ENCODE measurements at places on chromosomes 3 and 15.

- DNase-seq = no peak
Measured at GRCh38 chr3:13812034-13812471, 67.8 kb downstream of the WNT7A start.

DNA sequence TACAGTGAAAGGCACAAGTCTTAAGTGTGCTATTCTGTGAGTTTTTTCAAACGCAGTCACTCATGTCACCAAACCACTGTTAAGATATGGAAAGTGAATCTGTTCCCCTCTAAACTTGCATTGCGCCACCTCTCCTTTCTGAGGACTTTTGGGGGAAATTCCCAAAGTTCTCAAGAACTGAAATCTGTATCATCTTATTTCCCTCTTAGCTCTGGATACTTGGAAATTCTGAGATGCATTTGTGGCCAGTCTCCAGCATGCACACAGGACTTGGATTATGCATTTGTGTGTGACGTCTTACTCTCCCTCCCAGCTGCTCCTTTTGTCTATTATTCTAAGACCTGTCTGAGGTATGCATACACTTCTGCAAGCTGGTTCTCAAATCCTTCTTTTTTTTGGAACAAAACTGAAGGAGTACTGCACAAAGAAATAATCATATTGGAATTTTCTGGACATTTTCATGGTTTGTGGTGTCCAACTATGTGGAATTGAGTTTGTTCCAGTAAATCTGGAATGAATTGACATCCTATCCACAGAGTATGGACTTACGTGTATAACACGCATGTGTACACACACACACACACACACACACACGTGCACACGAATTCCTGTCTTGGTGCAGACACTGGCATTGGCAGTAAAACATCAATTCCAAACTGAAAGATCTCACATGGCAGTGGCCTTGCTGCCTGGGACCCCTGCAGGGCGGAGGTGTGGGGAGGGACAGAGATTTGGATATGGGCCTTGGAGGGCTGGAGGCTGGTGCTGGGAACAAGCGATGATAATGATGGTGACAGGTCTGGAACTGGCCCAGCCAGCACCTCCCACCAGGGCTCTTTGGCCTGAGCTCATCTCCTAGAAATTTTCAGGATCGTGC is 8.2 kb upstream of the LCTL start:
- no peak for DNase-seq

DNA sequence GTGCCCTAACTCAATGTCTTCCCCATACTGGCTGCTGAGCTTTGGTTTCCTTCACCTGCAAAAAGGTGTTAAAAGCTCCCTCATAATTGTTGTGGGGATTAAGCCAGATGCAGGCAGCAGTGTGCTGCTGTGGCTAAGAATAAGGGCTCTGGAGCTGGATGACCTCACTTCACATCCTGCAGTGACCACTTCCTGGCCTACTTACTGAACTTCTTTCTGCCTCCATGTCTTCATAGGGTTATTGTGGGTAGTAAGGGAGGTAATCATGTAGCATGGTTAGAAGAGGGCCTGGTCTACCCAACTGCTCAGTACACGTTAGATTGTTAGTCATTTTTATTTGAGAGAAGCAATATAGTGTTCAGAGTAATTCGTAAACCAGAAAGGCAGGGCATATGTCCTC is 18.4 kb downstream of the GYG1 start:
- DNase-seq = no peak

DNA sequence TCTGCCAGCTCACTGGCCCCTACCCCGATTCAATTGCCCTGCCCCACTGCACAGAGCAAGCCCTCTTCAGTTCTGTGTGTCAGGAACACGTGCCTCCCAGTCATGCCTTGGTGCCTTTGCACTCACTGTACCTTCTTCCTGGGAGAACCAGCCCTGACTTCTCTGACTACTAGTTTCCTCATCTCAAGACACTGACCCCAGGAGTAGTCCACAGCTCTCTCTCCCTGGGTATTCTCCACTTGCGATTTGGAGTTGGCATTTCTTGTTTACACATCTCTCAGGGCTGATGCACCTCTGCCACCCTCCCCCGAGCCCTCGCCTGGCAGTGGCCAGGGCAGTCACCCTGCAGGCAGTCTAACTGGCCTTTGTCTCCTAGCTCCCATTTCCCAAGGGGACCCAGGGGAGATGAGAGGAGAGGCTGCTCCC is 5.7 kb downstream of the CISH start:
- DNase-seq = no peak

DNA sequence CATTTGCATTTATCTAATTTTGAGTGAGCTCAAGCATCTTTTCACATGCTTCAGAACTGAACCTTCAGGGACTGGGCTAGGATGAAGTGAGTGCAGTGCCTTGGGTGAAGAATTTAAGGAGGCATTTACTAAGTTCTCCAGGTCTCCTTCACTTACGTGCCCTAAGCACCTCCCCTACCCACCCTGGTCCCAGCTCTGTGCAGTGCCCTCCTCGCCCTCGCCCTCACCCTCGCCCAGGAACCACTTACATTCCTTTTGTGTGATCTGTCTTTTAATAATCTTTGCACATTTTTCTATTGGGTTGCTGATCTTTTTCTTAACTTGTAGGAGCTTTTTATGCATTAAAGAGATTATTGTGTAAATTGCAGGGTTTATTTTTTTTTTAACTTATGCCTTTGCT is 322.6 kb downstream of the THSD4 start:
- no peak for DNase-seq

DNA sequence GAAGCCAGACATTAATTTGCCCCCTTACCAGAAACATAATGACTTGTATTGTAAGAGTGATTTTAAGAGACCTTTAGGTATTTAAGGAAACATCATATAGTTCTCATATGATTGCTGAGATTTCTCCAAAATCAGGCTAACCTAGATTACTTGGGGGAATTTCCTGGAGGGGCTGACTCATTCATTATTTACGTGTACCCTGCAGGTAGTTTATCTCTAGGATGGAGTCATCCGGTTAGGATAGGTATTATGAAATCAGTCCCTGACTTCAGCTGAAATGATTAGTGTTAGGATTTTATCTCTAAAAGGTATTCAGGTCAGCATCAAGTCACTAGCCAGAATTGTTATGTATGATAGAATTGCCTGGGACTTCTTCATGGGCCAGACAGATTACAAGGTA is 97.5 kb downstream of the TCF12 start:
- no peak for DNase-seq

DNA sequence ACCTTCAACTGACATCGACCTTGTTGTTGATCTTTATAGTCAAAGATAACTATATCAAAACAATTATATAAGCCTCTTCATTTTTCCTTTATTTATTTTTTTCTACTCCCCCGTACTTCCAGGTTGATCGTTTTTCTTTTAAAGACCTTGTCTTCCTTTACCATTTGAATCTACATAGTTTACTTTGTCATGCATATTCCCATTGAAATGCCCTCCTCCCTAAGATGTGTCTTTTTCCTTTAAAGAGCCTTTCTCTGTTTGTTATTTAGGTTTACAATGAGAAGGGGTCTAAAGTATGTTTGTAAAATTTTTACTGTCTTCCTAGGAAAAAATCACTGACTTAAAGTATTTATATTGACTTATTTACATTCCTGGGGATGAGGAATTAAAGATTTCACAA is 29.4 kb upstream of the ZNF717 start:
- no peak for DNase-seq

GRCh38 chr15:70463453-70463834 is 299.9 kb downstream of the UACA start:
- DNase-seq = no peak

DNA sequence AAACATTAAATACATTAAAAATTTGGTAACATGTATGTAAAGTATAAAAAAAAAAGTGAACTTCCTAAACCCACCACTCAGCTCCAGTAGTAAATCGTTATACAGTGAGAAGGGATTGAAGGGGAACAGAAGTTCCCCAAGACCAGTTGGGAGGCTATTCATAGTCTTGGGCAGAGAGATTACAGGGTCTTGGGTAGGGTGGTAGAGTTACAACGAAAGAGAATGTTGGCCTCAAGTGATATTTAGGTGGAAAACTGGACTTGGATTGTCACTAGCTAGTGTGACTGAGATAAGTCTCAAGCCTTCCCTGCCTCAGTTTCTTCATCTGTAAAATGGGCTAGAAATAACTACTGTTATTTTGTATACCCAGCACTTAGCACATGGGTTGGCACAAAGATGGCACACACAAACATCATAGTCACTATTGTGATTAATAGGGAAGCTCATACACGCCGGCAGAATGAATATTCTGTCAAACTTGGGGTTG is 431 bp upstream of the YEATS2 start:
- no peak for DNase-seq

- DNase-seq = no peak
Measured at GRCh38 chr15:97652041-97652440, 308.5 kb upstream of the ARRDC4 start.

GRCh38 chr15:64731012-64731804 is 44.2 kb downstream of the RBPMS2 start:
- peak; percentile 89 for DNase-seq

DNA sequence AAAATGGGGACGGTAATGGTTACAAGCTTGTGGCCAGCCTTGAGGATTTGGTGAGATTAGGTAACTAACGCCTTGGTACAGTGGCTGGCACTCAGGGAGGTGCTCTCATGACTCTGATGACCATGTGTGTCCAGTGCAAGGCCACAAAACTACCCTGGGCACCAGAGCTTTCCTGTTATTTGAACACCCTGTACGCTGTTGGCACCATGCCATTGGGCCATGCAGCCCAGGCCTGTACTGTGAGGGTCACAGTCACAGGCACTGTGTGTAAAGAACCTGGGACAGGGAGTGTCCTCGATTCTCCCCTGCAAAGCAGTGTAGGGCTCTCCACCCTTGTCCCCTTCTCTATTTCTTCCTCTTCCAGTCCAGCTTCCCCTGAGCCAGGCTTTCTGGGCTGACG is 6.3 kb downstream of the TMEM43 start:
- DNase-seq = no peak

DNA sequence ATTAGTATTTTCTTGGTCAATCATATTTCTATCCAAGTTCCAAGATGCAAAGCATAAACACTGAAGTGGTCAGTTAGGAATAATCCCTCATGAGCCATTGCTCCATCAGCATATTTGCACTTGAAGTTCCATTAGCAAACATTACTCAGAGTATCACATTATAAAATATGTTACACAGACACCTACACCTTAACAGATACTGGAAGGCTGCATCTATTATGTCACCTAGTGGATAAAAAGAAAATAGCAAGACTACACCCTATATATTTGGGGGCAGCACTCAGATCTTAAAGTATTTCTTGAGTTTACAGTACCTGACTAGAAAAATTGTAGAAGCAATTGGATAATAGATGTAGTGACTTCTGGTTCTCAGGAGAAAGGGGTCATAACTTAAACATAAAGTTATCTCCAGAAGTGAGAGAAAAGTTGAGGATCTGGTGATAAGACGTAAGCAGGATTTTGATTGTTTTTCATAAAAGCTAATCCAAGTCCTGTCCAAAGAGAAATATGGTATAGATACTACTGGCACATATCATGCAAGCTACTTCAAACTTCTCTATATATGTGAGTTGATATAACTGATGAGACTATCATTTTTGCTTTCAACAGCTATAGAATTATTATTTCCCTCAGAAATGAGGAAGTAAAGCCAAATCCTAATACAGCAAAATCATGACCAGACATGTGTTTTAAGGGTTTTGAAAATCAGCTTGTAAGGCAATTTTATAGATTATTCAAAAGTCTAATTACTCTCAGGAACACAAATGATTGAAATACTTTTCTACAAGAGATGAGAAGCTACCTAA is 422.2 kb downstream of the GBE1 start:
- DNase-seq = no peak

DNA sequence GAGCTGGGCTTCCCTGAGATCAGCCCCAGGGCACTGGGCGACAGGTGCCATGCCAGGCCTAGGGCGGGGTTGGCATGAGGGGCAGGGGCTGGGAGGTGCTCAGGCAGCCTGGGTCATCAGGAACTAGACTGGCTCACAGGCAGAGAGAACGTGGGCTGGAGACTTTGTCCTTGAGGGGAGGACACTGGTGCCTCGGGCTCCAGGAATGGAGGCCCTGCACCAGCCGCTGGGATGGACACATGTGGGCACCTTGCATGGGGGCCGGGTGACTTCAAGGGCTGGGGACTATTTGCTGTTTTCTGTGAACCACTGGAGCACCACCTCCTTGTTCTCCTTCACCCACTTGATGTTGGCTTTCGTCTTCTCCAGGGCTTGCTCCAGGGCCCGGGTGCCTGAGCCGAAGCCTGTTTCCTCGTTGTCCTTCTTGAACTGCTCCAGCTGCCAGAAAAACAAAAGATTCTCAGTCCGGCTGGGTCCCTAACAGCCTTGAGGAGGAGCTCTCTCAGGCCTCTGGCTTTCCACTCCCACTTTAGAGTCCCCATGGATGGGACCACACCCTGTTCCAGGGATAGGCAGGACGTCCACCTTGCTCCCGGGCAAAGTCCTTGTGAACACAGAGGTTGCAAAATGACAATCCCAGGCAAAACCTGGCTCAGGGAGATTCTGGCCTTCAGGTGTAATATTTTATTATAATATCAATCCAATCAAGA is 9.1 kb downstream of the MESP2 start:
- no peak for DNase-seq

GRCh38 chr15:42130246-42130986 is 26.0 kb downstream of the PLA2G4F start:
- DNase-seq = no peak

- no peak for DNase-seq
Measured at GRCh38 chr3:25584011-25584789, 80.5 kb downstream of the TOP2B start.

DNA sequence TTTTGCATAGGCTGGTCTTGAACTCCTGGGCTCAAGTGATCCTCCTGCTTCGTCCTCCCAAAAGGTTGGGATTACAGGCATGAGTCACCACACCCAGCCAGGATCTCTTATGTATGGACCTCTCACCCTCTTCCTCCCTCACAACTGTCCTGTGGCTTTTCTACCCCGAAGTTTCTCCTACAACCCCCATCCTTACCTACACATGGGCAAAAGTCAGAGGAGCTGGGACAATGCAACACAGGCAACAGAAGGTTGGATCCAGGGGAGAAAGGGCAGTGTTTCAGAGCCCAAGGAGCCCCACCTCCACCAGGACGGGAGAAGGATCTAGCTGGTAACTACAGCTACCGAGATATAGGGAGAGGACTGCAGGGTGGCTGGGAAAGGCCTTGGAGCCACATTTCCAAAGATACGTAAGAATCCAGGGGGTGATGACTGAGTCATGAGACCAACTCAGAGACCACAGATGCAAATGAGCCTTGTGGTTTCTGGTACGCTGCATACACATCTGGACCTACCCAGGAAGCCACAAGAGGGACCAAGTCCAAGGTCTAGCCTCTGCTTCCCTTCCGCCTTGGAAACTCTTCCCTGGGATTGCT is 13.6 kb downstream of the IGDCC4 start:
- no peak for DNase-seq

DNA sequence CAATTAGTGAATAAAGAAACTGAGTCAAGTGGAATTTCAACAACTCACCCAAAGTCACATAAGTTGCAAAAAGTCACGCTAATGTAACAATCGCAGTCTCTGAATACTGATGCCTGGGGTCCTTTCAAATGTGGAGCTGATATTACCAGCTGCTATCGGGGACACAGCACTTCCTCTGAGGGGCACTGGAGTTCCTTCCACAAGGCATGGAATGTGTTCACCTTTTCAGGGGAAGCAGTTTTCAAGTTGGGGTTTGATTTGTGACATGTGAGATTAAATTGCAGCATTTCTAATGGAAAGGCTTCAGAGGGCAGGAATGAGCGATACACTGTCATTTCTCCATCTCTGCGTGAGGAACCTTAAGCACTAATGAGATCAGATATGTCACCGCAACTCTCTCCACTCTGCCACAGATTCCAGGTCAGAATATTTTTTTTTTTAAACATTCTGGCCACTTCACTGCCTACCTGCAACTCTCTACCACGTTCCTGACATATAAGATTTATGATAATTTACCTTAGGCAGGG is 807.2 kb upstream of the CFAP20DC start:
- no peak for DNase-seq

Data from glutamatergic neuron (in vitro differentiated cells).